ENCODE measurements at places on chromosomes 6 and 20.

- no peak for DNase-seq
Measured at GRCh38 chr20:22581437-22582385, 2.7 kb downstream of the FOXA2 start.

DNA sequence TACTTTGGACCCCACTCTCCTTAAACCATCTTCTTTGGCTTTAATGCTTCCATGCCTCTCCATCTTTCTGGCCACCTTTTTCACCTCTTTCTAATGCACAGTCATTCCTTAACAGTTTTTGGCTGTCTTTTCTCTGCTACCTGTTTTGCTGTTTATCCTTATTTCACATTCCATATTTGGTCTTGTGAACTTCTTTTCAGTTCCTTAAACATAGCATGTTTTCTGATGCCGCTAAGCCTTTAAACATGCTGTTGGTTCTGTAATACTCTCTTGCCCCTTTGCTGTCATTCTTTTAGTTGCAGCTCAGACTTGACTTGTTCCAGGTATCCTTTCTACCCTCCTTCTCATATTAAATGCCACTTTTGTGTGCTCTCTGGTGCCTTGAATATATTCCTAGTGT lies 35.8 kb downstream of the TOP1 start:
- no peak for DNase-seq

DNA sequence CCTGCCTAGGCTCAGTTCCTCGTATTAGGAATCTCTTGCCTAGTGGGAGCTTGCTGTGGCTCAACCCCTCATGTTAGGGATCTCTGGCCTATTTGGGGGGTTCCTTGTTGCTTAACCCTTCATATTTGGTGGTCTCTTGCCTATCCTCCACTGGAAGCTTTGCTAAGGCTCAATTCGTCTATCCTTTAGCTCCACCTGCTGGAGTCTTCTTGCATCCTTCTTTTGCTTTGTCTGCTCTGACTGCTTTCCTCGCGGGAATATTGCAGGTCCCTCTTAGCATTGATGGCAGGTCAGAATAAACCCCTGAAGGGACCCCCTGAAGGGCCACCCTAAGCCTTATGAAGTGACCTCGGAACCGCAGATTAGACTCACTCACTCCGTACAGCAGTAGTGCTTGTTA lies 203.0 kb upstream of the TBX18 start:
- no peak for DNase-seq

DNA sequence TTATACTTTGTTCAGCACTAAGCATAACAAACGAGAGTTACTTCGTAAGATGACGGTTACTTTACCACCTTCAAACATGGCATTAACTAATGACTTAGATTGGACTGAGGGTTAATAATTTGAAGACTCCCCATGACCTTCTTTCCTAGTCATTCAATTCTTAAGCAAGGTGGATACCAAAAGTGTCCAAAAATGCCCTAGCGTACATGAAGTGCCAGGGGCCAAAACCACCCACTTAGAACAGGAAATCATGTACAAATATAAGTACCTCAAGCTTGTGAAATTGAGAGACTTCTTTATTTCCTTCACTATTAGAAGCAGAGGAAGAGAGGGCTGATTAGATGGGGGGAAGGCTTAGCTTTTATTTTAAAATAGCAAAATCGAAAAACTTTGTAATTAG lies 166.4 kb downstream of the ATXN1 start:
- DNase-seq = no peak

- DNase-seq = no peak
Measured at GRCh38 chr6:153131037-153131981, at the start of gene RGS17. RGS17 (minus strand) TSS chr6:153131282; CDS start chr6:153044018, 87,264 bp downstream.

DNA sequence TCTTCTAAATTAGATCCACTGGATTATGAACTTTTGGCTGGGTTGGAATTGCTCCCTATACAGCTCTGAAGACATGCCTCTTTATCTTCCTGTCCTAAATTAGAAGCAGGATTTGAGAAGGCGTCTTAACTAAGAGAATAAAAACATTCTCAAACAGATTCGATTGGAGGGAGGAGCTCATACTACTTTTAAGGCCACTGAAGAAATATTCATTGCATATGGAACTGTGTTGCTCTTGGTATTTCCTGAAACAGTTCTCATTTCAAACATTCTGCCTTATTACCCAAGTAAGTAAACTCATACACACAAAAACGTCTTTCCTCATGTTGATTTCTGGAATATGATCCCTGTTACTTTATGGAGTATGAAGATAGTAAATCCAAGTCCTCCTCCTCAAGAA lies 519.7 kb upstream of the CDH4 start:
- no peak for DNase-seq

DNA sequence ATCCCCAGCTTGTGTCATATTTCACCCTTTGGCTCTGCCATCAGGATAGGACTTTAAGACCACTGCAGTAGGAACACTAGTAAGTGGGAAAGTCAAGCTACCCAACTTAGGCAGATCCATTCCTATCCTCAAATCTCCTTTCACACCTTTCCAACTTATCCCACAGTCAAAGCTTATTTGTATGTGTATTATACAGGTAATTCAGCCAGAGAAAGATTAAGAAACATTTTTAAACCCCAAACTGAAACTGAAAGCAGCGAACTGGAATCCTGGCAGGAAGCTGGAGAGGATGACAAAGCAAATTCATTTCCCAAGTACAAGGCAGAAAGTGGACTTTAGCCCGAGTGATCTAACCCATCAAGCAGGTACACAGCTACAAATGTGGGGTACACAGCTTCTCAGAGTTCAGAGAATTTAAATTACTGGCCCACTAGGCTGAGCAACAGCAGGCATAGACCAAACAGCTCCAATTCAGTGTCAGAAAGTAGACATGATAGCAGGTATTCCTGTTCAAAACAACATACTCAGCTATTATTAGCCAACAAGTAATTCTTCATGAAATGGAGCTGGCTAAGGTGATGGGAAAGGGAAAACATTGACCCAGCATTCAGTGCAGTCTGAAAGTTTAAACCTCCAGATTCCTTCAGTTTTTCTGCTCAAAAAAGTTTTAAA lies 39.1 kb downstream of the ILRUN start:
- peak; percentile 47 for DNase-seq

GRCh38 chr6:3297909-3298308 lies 39.2 kb downstream of the PSMG4 start:
- DNase-seq = no peak

GRCh38 chr6:145340256-145340655 lies 395.1 kb downstream of the EPM2A start:
- DNase-seq = no peak

Measured in AG04449 (cell line).